ENCODE measurements at places on chromosomes 6 and 20.
A peak's percentile ranks its signal among the peaks of the same experiment; 100 is the strongest.

- DNase-seq = no peak
These were observed 63.8 kb upstream of the CLDN20 start for GRCh38 chr6:155200012-155200411.

- no peak for DNase-seq
These were observed 97.7 kb downstream of the CDYL start for GRCh38 chr6:4873928-4874327.

DNA sequence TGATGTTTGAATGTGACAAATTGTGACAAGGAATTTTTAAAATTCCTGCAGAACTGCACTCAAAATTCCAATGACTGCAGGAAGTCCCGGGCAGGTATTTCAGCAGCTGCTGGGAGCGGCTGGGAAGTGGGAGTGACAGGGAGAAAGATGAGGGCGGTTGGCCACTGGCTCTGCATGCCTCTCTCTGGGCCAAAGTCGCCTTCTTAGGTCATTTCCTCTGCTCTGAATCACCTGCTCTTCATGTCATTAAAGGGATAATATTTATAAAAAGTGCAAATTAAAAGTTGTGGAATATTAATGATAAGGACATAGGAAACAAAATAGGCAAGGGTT, 43.9 kb downstream of the RAMACL start:
- DNase-seq = peak; percentile 7

- no peak for DNase-seq
These were observed 11.2 kb upstream of the UNC93A start for GRCh38 chr6:167279766-167280446.

DNA sequence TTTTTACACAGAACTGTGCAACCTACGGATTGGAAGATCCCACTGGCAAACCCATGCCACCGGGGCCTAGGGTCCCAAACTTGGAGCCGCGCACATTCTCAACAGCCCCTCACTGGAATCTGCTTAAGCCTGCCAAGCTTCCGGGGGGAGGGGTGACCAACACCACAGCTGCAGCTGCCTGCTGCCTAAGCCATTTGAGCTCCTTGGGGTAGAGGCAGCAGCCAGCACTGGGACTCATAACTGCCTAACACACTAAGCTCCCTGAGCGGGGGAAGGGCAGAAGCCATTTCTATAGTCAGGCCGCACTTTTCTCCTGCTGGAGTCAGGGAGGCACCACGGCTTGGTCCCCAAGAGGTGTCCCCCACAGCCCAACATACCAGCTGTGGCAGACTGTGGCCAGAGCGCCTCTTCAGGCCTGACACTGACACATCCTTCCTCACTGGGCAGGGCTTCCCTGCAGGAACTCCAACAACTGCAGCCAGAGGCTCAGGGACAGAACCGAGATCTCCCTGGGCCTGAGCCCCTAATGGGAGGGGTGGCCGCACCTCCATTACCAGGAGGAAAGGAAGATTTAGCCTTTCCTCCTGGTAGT, 270.3 kb upstream of the ECI2 start:
- no peak for DNase-seq

DNA sequence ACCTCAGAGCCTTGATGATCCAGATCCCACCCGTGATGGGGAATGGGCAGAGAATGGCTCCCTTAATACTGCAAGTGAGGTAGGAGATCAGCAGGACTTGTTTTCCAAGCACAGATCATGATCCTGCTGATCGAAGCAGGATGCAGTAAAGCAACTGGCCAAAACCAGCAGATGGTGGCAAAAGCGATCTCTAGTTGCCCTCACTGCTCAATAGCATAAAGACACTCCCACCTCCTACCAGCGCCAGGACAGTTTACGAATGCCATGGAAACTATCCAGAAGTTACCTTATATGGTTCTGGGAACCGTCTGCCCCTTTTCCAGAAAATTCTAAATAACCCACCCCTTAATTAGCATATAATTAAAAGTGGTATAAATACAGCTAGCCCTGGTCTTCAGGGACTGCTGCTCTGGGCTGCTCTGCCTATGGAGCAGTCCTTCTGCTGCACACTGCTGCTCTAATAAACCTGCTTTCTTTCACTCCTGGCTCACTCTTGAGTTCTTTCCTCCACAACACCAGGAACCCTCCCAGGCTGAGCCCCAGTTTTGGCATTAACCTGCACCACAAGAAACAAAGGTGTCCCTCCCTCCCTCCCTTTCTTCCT, 415.8 kb downstream of the PREX1 start:
- DNase-seq = no peak

DNA sequence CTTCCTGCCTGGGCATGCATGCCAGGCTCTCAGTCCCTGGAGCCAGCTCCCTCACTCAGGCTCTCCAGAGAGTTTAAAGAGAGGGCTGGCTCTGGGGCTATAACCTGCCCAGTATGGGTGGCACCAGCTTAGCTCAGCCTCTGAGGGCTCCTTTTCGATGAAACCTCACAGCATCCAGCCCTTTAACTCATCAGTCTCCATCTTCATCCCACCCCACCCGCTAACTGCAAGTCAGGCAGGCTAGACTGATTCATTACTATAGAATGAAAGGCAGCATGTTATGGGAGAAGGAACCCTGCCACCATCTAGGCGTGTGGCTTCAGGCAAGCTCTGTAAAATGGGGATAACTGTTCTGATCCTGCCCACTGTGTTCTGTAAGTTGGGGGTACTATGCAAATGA, 53.5 kb downstream of the RAB44 start:
- DNase-seq = no peak

DNA sequence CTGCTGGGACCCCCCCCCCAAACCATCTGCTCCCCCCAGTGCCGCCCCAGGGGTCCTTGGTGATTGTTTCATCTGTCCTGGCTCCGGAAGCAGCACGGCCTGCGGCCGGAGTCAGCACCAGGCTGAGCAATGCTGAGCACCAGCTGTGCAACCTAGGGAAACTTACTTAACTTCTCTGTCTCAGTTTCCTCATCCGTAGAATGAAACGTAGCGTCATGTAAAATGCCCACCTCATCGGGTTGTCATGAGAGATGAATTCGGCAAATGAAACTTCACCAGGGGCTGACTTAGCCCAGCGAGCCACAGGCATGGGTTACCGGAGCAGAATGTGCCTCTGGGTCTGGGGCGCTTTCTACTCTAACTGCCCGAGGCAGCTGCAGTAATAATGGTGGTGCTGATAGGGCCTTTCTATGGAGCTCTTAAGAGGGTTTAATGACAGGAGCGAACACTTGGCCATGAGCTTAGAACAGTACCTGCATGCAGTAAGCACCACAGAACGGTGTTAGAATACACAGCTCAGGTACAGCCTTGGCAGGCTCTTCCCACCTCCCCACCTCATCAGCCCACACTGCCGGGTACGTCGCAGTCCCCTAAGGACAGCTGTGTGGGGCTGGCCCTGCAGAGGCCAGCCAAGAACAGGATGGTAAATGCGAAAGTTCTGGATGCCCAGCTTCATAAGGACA, 1.7 kb downstream of the THBS2 start:
- DNase-seq = no peak

GRCh38 chr20:10843146-10843711, 169.4 kb upstream of the JAG1 start:
- no peak for DNase-seq

DNA sequence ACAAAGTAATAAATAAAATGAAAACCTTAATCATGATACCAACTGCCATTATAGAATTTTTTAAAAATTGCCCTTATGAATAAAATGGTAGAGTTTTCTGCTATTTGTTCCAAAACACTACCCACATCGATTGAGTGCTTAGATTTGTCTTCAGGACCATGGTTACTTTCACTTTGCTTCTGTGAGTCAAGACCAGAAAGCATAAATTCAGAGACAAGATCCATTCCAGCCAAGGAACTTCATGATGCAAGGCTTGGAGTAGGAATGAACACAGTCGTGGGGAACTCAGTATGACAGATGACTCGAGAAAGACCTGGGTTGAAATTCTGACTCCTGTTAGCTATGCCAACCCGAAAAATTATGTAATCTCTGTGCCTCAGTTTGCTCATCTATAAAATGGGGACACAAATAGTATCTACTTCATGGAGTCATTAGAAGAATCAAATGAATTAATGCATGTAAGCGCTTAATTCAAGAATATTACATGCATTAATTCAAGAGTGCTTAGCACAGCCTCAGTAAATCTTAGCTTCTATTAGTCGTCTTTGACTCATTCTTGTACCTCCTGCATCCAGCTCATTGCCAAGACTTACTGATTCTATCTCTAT, 72.5 kb upstream of the MYLIP start:
- no peak for DNase-seq

GRCh38 chr6:12164508-12164770, 125.7 kb upstream of the EDN1 start:
- DNase-seq = no peak

- no peak for DNase-seq
These were observed at the start of gene WFDC5 for GRCh38 chr20:45114465-45115385. Gene WFDC5, minus strand, starts transcription at chr20:45115174. Its CDS starts 91 bp downstream, at chr20:45115083.

DNA sequence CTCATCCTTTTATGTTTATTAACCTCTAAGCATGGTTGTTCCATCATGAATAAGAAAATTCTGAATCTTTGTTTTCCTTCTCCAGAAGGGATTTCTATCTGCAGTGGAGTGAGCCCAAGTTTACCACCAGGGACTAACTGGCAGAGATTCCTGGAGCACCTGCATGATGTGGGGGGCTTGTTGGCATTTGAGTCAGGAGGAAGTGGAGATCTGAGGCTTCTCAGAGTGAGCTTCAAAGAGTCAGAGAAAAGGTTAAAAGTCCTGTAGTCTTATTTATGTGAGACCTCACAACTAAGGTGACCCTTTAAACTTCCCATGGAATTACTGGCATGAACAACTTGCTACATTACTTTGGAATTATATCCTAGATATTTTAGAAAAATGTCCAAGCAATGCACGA, 138.1 kb upstream of the SLC24A3 start:
- no peak for DNase-seq

- DNase-seq = no peak
These were observed 25.3 kb upstream of the ZBTB24 start for GRCh38 chr6:109508166-109508860.

GRCh38 chr6:135600086-135600702, 102.7 kb upstream of the AHI1 start:
- no peak for DNase-seq

- DNase-seq = no peak
These were observed 36.9 kb upstream of the CD2AP start for GRCh38 chr6:47440719-47441118.

GRCh38 chr20:35560105-35560511, 18.2 kb downstream of the ERGIC3 start:
- DNase-seq = no peak

DNA sequence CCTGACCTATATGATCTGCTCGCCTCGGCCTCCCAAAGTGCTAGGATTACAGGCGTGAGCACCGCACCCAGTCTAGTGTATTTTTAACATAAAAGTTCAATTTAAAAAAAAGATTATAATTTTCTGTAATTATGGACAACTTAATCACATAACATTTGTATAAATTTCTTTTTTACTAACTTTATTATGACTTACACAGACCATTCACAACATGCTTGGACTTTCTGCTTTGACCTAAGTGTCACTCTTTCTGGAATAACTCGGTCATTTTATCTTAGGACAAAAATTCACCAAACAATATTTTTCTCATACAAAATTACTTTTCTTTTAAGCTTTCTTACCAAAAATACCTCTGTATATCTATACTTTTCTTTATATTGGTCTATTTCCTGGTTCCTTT, 15.4 kb upstream of the IL22RA2 start:
- no peak for DNase-seq

DNA sequence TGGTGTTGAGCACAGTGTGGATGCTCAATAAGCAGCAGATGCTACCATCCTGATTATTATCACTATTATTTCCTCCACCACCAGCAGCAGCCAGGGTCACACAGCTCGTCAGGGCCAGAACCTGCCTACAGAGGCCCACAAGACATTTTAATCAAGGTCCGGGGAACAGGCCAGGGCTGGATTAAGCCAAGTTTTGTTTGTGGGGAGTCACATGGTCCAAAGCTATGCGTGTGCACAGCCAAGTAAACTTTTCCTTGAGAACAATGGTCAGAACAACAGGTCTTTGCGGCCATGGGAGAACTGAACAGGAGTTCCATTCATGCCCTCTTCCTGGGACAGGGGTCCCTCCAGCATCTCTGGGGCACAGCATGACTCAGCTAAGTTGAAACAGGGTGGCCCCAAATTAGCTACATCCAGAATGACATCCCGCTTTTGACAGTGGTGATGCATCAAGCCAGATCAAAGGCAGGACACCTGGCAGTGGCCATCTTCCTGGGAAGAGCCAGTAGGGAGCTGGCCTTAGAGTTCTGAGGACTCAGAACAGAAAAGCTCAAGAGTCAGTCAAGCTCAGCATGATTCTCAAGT, 11.7 kb downstream of the SNTA1 start:
- peak; percentile 35 for DNase-seq

DNA sequence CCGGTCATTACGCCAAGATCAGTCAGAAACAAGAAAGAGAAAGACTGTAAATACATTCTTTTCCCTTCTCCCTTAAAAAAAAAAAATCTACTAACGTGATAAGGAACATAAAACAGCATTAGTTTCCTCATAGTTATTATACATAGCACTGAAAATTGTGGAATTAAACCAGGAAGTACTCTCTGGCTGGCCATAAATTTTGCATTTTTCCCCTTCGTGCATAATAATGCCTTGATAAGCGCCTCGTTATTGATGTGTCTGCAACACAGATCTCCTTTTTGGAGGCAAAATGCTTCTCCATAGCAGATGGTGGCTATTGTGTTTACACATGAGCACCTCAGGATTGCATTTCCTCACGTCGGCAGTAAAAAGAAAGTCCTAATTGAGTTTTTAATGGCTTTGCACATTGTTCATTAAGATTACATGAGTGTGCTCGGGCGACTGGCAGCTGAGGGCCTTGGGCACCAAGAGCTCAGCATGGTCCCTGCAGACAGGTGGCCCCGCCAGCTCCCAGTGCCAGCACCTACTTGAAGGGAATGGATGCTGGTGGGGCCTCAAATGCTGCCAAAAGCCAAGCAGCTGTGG, 394.5 kb downstream of the PTPRT start:
- DNase-seq = no peak

- no peak for DNase-seq
These were observed 185.1 kb downstream of the CDH26 start for GRCh38 chr20:60143261-60143842.

DNA sequence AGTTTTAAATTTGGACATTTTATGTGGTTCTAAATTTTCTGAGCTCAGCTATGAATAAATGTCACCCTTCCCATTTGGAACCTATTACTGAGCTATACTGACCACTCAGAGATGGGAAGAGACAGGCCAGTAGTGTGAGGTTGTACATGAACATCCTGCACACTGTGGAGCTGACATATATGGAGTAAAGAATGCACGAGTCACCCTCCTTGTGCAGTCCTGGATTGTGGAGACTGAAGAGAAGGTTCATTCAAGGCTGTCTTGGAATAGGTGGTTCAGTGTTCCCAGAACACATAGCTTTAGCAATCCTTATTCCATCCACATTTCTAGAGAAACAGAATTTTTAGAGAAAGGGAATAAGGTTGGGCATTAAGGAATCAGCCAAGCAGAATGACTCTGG, 50.3 kb upstream of the OGFRL1 start:
- DNase-seq = peak; percentile 41

GRCh38 chr6:39956936-39957335, 22.7 kb upstream of the MOCS1 start:
- DNase-seq = no peak

DNA sequence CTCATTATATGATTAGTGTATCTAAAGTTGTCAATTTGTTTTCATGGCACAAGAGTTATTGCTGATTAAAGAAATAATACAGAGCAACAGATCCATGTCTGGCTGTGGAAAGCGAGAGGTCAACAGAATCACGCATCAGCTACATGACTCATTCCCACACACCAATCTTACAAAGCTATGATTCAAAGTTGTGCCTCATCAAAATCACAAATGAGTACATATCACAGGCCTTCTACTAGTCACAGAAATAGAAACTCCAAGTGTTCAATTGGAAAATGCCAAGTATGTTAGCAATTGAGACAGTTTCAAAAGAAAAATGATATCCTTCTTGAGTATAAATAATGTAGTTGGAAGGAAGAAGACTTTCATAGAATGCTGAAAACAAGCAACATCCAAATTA, 57.8 kb upstream of the NKAIN2 start:
- DNase-seq = no peak

All from cardiac muscle cell (in vitro differentiated cells and primary cell).